GM12892 (cell line): ENCODE measurements at places on chromosomes 16 and 17.

- no peak for DNase-seq
These were observed 1.6 kb downstream of the ALG1 start for GRCh38 chr16:5073279-5073629.

DNA sequence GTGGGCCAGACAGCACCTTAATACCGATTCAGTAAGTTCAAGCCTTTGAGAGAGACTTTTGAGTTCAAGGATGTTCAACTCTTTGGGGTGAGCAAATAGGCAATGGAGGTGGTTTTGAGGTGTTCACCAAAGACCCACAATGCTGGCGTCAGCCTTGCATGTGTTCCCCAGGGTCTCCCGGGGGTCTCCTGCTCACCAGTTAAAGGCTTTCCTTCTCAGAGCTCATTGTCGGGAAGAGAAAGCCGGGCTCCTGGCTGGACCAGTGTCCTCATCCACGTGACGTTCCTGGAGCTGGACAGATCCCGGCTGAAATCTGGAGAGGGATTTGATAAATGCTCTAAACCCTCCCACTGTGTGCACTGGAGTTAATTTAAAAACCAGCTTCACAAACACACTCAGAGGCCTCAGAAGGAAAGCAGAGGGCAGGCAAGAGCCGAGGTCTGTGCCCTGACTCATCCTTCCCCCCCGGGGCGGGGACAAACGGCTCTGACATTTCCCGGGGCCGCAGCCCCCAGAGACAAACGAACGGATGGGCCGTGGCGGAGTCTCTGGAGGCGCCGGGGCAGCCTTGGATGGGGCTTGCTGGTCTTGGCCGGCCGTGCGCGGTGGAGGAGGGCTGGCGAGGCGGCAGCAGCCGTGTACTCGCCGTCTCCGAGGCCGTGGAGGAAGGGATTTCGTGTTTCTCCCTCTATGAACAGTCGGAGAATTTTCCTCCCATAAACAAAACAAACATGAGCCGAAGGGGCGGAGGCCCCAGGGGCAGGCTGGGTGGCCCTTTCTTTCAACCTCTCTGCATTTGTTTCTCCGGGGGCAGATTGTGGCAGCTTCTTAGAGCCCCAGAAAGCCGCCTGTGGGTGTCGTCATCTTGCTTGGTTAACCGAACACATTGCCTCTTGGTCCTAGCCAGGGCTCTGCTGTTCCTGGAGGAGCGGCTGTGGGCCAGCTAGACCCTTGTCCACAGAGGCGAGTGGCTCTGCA is 94.2 kb downstream of the NTN1 start:
- DNase-seq = no peak

- no peak for DNase-seq
These were observed 124.0 kb upstream of the HLF start for GRCh38 chr17:55140809-55141208.

DNA sequence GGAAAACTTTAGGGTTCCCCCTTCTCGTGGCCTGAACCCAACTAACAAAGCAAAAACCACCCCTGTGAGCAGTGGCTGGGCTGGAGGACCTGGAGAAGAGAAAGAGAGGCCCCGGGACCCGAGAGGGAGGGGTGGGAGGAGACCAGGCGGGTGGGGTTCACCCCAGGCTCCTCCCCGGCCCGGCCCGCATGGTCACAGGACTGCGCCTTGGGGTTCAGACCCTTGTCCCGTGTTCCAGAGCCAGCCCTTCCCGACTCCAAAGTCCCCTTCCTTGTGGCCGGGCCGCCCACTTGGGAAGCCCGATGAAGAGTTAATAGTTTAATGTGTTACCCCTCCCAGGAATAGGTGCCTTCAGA is 852 bp downstream of the MARVELD3 start:
- peak; percentile 45 for DNase-seq

- no peak for DNase-seq
These were observed 21.2 kb downstream of the SMG6 start for GRCh38 chr17:2282297-2282873.

DNA sequence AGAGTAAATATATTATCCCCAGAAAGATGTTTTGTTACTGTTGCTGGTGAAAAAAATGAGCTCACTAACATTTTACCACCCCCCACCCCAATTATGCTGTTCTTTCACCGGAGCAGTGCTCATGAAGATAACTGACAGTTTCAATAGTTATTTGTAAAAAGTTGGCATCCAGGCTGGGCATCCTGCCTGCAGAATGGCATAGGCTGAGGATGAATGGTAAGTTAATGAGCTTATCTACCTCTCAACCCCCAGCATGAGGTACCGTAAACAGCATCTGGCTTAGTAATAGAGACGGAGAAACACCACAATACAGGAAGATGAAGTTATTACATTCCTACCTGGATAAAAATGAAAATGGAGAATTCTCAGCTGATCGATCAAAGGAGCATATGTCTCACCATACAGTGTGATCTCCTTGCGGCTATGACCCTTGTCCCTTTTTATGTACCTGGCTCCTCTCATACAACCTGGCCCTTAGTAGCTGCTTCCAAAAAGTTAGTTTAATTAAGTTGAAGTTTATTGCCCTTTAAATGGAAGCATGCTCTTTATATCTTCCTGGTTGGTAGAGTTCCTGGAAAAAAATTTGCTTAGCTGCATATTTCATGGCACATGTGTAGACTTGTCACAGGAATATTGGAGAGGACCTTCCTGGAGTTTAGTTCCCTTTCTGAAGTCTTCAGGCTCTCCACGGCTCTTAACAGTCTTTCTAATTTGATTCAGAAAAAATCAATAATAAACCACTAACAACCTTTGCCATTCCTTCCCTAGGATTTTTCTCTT is 61.2 kb upstream of the MPHOSPH6 start:
- no peak for DNase-seq

GRCh38 chr16:89200124-89200849 is at the start of gene SLC22A31:
SLC22A31 (minus strand) TSS chr16:89200537; CDS start chr16:89200501, 36 bp downstream.
- DNase-seq = peak; percentile 26

DNA sequence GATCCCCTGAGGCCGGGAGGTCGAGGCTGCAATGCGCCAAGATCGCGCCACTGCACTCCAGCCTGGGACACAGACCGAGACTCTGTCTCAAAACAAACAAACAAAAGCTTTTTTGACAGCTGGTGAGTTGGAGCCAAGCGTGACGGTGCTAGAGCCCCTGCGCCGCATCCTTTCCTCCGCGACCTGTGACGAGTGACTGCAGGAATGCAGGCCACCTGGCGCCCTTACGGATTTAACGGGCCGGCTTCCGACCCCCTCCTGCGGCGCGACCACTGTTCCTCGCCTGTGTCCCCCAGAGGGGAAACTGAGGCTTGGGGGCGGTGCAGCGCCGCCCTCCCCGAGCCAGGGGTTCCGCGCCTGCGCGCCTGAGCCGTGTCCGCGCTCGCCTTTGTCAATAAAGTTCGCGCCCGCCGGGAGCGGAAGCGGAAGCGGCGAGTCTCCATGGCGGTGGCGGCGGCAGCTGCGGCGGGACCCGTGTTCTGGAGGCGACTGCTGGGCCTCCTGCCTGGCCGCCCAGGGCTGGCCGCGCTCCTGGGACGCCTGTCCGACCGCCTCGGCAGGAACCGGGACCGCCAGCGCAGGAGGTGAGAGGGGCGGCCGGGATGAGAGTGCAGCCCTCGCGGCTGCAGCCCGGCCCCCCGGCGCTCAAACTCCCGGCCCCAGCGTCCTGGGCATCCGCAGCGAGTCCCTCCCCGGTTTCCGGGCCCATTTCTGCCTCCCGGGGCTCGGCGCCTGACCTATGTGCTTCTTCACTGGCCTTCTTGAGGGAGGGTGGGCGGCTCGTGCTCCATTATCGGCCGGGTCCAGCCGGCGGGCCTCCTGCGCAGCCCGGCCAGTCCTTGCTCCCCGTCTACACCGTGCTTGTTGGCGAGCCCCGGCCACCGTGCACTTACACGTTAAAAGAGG is at the start of gene PGS1:
Gene PGS1 (plus strand): TSS at position 425 of the 906 bp plus-strand sequence. CDS start 17 bp downstream, at position 442.
- peak; percentile 79 for DNase-seq

DNA sequence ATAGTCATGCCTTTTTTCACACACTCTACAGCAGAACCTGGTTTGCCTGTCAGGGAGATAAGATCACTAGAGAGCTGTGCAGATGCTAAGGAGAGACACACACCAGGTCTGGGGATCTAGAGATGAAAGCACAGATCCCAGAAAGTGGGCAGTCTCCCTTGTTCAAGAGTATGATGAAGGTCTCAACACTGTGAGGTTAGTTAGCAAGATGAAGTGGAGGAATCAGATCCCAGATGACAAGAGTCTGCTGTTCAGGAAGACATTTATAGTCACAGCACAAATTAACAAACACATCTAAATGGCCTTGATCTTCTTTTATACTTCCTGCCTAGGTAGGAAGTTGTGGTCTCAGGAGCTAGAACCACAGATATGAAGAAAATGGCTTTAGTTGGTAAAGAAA is 23.4 kb upstream of the SKAP1 start:
- DNase-seq = no peak

- no peak for DNase-seq
These were observed 2.6 kb downstream of the KAT2A start for GRCh38 chr17:42118545-42118944.

GRCh38 chr17:43860927-43861622 is 14.1 kb downstream of the CD300LG start:
- DNase-seq = no peak
